ENCODE measurements at places on chromosomes 5 and 9.
A peak's percentile ranks its signal among the peaks of the same experiment; 100 is the strongest.

- DNase-seq: no peak
Observed at GRCh38 chr5:140633021-140633471, at the start of gene CD14. Gene CD14 (minus strand): TSS chr5:140633175. CDS start chr5:140633071, 104 bp downstream.

DNA sequence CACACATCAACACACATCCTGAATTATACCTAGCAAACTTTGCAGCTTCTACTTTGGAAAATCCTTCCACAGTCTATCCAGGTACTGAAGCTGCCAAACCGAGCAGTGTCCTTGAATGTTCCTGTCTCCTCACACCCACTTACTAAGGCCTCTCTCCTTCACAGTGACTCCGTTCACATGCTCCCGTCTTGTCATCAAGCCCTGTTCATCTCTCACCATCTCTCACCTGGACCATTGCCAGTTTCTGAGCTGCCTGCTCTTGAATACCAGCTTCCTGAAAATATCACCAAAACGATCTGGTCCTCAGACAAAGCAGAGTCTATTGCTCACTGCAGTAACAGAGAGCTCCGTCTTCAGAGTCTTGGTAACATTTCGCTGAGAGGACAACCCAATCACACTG lies 57.4 kb downstream of the GCNT1 start:
- no peak for DNase-seq

DNA sequence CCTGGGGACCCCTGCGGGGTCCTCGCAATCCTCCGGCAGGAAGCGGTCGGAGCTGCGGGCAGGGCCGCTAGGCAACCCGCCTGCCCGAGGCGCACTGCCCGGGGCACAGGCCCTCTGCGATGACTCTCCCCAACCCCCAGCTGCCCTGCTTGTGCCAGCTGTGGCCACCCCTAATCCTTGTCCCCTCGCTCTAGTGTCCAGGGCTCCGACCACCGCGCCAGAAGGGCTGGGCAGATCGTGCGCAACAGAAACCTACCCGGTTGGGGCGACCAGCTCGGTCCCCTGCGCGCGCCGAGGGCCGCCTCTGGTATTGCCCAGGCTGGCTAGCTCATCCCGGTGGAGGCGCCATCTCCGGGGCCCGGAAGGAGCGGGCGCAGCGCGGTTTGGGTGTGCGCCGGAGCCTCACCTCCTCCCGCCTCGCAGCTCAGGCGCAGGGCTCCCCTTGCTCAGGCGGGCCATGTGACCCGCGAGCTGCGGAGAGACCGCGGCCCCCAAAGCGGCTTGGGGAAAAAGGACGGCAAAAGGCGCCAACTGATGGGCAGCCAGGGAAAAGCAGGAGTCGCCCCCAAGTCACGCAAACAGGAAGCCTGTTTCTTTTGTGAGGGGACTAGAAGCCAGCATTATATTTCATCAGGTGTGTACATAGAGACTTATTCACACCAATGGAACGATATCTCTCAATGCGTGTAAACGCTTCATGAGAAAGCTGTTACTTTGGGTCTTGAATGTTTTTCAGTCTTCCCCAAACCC lies 46.8 kb upstream of the RNF20 start:
- DNase-seq: no peak

- DNase-seq: no peak
Observed at GRCh38 chr9:111023128-111023527, 15.1 kb downstream of the LPAR1 start.

- no peak for DNase-seq
Observed at GRCh38 chr5:42990892-42991291, 49.2 kb downstream of the ANXA2R start.

DNA sequence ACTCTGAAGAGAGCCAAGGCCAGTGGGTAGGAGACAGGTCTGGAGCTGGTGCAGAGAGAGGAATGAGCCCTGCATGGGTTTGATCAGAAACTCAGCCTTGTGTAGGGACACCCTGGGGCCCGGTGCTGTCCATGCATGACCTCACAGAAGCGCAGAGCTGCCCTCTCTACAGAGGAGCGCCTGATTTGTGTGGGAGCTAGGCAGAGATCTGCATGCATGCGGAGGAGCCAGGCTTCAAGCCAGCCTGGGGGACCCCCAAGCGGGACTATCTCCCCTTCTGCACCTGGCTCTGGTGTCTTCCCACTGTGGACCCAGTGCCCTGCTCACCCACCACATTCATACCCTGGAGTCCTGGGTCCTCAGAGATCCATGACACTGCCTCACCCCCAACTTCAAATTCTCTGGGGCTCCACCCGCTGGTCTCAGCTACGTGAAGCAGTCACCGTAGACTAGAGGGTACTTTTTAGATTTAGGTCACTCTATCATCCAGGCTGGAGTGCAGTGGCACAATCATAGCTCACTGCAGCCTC lies 2.6 kb upstream of the LCN2 start:
- no peak for DNase-seq

- no peak for DNase-seq
Observed at GRCh38 chr5:73214996-73215395, 42.0 kb downstream of the TMEM174 start.

DNA sequence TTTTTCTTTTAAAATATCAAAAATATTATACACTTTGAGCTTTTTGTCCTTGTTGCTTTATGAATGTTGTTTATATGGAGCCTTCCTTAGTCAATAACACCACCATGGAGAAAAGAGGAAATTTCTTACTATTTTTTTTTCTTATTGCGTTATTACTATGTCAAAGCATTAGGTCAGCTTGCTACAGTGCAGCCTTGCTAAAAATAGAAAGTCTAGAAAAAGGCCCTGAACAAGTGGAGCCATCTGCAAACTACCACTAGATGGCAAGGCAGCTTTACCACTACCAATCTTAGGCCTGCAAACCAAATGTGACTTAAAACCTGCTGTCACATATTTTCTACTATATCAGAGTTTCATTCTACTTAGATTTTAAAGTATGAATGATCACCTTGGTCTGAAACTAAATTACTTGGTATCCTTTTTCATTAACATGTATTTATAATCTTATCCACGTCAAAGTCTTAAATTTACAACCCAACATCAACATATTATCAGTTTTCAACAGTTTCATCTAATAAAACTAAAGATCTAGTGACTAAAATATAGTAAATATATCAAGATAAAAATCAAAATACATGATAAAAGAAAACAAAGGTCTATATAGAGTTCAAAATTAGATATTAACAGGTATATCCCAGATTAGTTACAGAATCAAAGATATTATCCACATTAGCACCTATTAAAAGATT lies 113.1 kb upstream of the ACOT12 start:
- DNase-seq: peak; percentile 77

GRCh38 chr5:130050585-130050984 lies 146.3 kb downstream of the CHSY3 start:
- no peak for DNase-seq

GRCh38 chr5:176366232-176366894 lies 1.1 kb downstream of the ARL10 start:
- no peak for DNase-seq

DNA sequence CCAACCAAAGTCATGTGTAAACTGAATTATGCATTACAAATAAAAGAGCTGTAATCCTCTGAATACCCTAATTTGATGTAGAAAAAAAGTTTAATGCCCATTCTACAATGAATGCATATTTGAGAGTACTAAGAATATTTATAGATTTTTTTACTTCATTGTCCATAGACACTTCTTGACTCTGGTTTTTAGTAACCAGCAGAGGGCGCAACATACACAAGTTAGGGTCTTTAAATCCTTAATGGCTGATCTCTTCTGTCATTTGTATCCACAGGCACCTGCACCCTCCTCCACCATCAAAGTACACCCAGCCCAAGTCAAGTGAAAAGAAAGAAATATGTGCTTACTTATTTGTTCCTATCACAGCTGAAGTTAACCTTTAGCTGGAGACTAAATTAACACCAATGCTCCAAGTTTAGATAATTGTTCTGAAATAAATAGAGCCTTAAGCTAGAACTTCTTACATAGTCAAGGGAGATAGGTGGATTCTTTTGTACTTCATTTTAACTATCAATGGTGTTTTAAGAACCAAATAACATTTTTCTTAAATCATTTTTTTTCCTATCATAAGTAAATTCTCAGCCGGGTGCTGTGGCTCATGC lies 524.2 kb upstream of the DAB2 start:
- no peak for DNase-seq

DNA sequence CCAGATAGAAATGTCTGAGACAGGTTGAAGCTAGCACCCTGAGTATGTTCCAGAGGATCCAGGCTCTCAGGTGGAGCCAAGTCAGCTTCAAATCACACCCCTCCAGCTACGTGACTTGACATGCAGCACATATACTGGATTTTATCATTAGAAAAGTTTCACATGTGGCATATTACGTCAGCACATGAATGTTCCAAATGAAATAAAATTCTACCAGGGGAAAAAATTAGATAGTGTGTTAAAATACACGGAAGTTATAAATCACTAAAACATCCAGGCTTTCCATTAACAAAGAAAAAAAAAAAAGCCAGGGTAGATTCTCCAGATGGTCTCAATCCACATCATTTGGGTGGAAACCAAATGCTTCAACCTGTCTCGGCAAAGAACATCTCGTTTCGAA lies 251.6 kb downstream of the MPDZ start:
- DNase-seq: no peak

GRCh38 chr5:14041528-14042192 lies 97.2 kb upstream of the DNAH5 start:
- no peak for DNase-seq

DNA sequence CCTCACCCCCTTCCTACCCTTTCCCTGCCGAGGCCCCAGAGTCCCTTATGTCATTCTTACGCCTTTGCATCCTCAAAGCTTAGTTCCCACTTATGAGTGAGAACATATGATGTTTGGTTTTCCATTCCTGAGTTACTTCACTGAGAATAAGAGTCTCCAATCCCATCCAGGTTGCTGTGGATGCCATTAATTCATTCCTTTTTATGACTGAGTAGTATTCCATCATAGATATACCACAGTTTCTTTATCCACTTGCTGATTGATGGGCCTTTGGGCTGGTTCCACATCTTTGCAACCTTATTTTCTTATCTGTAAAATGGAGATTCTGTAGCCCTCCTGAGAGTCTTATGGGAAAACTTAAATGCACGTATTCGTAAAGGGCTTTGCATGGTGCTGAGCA lies 36.8 kb downstream of the CRB2 start:
- DNase-seq: no peak

DNA sequence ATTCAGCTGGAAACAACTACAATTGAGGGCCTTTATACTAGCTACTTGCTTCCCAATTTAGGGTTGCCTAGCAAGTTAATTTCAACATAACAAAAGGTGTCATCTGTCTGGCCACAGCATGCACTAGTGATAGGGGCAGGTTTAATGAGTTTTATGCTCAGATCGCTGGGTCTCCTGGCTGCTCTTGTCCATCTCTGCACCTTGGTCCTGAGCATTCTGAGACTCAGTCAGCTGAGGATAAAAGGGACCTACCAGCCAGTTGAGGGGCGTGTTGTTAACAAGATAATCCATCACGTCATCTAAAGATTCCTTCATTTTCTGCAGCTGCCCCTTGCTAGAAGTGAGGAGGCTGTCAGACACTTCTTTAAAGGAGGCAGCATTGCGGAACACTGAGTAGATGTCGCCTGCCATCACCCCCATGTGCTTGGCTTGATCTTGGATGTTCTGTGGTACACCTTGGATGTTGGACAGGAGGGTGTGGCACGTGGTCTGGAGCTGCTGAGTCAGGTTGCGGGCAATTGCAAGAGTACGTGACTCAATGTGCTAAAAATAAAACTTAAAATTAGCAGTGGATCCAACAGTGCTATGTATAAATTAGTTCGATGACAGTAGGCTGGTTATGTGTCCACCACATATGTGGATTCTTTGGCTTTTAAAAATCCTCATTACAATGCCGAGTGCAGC lies 11.0 kb downstream of the PLIN2 start:
- DNase-seq: no peak

- no peak for DNase-seq
Observed at GRCh38 chr5:126002222-126002897, 420.8 kb upstream of the GRAMD2B start.

GRCh38 chr5:169083394-169084018 lies 217.4 kb downstream of the SLIT3 start:
- no peak for DNase-seq

DNA sequence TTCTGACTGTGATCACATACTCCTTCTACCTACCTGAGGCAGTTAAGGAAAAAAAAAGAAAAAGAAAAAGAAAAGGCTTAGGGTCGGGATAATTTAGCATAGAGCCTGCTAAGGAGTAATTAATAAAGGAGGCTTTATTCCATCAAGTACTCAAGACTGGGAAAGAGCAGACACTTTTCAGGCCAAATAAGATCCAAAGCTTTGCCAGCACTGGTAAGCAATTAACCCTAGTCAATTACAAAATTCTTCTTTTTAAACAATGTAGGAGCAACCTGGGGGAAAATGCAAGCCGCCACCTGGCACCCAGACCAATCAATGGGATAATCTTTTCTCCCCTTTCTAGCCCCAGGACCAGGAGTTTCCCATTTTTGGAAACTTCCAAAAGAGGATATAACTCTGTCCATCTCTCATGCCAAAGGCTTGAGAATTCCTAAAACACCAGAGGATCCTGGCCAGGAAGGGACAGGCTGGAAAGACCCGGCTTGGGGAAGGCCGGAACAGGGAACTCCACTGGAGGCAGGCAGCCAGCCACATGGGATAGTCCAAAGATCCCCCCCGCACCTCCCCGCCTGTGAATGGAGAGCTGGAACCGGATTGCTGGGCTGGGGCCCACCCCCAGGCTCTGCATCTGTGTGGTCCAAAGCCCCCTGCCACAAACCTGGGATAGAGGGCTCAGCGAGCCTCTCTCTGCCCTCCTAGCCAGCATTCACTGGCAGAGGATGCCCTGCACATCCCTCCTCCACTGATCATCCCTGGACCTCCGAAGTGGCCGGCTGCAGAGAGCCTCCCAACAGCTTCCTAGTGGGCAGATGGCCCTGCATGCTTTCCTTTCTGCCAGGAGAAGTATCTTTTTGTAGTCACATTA lies 117.8 kb downstream of the ZNF354C start:
- no peak for DNase-seq

- DNase-seq: no peak
Observed at GRCh38 chr5:54753034-54753433, 232.4 kb downstream of the ESM1 start.

- no peak for DNase-seq
Observed at GRCh38 chr5:83306572-83307241, 164.8 kb upstream of the VCAN start.

GRCh38 chr9:107177857-107178256 lies 105.2 kb upstream of the RAD23B start:
- DNase-seq: peak; percentile 38

DNA sequence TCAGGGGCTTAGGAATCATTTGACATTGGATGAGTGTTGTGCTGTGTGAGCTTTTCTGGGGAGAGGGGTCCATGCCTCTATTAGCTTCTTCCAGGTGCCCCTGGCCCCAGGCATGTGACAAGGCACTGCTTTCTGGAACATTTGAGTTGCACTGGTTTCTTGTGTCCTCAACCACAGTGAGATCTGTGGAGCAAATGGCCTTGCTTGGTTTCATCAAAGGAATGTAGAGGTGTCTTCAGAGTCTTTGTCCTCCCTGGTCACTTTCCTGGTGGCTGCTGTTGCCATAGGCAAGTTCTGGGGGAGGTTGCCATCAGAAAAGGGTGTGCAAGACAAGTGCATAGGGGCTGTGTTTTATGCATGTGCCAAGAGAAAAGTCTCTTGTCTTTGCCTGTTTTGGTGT lies 157.5 kb downstream of the MACROH2A1 start:
- DNase-seq: no peak
